Left cardiac atrium (tissue), 4 donors: ENCODE measurements at places on chromosomes 1 and 21. TPM values are rescaled to one million over a fixed set of nuclear protein-coding genes. Genes with fewer than 3 reads are reported as not detected.

Gene RAD54L
- total RNA-seq, result 0.71 TPM

Gene DNAI4
- 10.3 TPM for total RNA-seq

Gene PTPN22
- 1.6 TPM for total RNA-seq

Gene IFI16
- total RNA-seq, result 43.7 TPM

Gene OLIG2
- not detected for total RNA-seq

Gene KCNJ15
- total RNA-seq, result 1.3 TPM

Gene NFASC
- 40.6 TPM for total RNA-seq

Gene TNFRSF4
- 1.6 TPM for total RNA-seq

Gene DCST1
- total RNA-seq, result not detected

Gene DHRS3
- 74.3 TPM for total RNA-seq

Gene RAB13
- total RNA-seq, result 72.1 TPM

Gene UQCRH
- total RNA-seq, result 822 TPM

Gene SH3BGR
- 62.3 TPM for total RNA-seq

Gene BRINP2
- total RNA-seq, result 1.4 TPM

Gene C1QC
- total RNA-seq, result 292 TPM

Gene SELP
- 22.5 TPM for total RNA-seq

Gene C1orf87
- not detected for total RNA-seq

Gene NT5C1A
- total RNA-seq, result 10.6 TPM

Gene IL12RB2
- 2.9 TPM for total RNA-seq

Gene EBNA1BP2
- total RNA-seq, result 26.3 TPM

Gene CYP2J2
- 116 TPM for total RNA-seq

Gene FCGR3A
- 53.7 TPM for total RNA-seq

Gene NHLH1
- total RNA-seq, result not detected

Gene TTC34
- 0.53 TPM for total RNA-seq

Gene IGSF21
- total RNA-seq, result 1.0 TPM

Gene TRAF3IP3
- 2.7 TPM for total RNA-seq

Gene IGSF9
- 3.3 TPM for total RNA-seq

Gene TESK2
- total RNA-seq, result 2.8 TPM

Gene VCAM1
- 7.6 TPM for total RNA-seq

Gene FCGR2B
- total RNA-seq, result 14.2 TPM

Gene CTTNBP2NL
- total RNA-seq, result 24.3 TPM

Gene AMY1B
- not detected for total RNA-seq

Gene OR2L5
- not detected for total RNA-seq

Gene CFAP141
- total RNA-seq, result not detected
